Gastroesophageal sphincter (tissue), 4 donors: ENCODE measurements at places on chromosomes 1 and 21.

DNA sequence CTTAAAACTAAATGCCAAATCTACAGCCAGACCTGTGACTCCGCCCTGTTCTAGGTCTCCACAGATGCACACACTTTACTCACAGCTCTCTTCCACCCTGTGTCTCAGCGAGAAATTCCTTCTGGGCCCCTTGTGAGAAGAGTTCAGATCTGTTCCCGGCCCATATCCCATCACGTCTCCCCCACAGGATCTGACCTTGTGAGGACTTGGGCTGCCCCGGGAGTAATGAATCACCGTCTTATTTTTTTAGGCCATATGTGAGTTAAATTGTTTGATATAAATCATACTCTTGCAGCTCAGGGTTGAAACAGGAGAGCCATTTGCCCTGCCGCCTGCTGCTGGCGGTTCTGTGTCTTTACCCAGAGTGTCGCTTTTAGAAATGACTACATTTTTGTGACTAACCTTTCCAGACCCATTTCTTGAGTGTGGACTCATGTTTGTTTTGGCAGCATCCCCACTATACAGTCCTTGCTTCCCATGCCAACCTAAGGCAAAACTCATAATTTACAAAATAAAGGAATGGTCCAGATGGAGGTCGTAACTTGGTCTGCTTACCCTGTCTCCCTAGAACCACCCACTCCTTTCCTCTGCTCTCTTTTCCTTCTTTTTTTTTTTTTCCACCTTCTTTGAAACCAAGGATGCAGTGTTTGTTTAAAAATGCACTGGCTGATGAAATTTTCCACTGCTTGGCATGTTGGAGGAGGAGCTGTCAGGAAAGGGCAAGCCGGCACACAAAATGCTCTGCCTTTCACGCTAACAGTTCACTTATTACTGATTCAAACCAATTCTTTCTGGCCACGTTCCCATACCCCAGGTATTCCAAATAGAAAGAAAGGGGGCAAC lies 98.0 kb upstream of the C1orf105 start:
- ATAC-seq, result peak; percentile 68

GRCh38 chr21:42648606-42649005 lies 4.8 kb upstream of the PDE9A start:
- no peak for ATAC-seq

DNA sequence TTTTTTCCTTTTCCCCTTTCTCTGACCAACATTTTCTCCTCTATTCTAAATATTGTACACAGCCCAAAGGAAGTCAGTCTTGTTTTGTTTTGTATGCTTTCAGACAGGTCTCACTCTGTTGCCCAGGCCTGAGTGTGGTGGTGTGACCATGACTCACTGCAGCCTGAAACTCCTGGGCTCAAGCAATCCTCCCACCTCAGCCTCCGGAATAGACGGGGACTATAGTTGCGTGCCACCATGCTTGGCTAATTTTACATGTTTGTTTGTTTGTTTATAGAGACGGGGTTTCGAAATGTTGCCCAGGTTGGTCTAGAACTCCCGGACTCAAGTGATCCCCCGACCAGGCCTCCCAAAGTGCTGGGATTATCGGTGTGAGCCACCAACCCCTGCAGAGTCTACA lies 72.8 kb downstream of the NRIP1 start:
- no peak for ATAC-seq

GRCh38 chr1:22883406-22883805 lies 89.3 kb downstream of the LACTBL1 start:
- ATAC-seq, result no peak

DNA sequence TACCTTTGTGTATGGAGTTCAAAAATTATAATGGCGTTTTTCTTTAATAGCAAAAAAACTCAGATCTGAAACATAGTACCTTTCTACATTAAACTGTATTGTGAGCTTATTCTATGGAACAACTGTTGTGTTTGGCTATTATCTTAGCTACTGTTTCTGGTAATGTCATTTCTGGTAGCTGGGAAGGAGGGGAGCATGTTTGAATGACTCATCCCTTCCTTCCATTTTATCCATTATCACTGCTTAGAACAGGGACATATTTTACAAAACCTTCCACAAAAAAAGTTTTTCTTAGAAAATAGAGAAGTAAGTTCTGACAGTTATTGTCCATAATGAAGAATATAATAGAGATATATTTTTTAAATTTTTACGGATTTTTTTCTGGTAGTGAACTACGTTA lies 128.3 kb downstream of the NRDC start:
- no peak for ATAC-seq

GRCh38 chr1:103180660-103181059 lies 72.3 kb upstream of the COL11A1 start:
- no peak for ATAC-seq

- no peak for ATAC-seq
Observed at GRCh38 chr1:214898161-214898560, 184.4 kb upstream of the KCNK2 start.

DNA sequence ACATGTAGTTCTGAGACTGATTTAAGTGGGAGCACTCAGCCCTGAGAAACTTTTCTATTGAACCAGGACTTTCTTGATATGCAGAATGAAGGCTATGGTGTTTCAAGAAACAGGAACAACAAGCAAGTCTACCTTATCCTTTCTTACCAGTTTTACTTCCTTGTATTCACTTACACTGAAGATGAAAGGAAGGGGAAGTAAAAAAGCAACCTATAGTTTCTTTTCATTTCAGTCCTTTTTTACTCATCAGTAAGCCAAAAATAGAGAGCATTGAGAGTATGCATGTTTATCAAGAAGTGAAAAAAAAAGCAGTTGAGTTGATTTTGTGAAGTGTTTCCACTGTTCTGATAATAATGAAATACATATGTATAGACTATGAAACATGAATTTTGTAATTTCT lies 1010.3 kb downstream of the AMY1C start:
- no peak for ATAC-seq

- ATAC-seq, result no peak
Observed at GRCh38 chr1:53580739-53581475, 121.7 kb downstream of the DMRTB1 start.

- ATAC-seq, result no peak
Observed at GRCh38 chr1:157437296-157437695, 115.0 kb downstream of the FCRL5 start.

GRCh38 chr1:62263006-62263813 lies 56.0 kb downstream of the KANK4 start:
- ATAC-seq, result no peak

DNA sequence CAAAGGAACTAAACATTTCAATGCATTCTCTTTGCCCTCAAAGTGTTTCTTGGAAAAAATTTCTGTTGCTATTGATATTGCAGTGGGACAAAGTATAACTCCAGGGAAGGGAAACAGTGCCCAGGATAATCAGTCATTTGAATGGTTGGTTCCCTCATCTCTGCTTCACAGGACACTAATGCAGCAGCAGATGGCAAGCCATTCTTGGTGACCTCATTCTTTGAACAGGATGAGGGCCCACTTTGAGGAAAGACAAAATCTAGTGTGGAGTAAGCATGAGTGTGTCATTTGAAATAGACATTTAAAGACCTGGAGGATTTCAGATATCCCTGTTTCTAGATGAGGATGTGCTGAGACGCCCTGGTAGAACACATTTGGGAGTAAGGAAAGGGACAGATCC lies 32.3 kb downstream of the CHRM3 start:
- ATAC-seq, result no peak

- ATAC-seq, result no peak
Observed at GRCh38 chr1:234760303-234760723, 150.3 kb upstream of the IRF2BP2 start.

- ATAC-seq, result no peak
Observed at GRCh38 chr1:118186026-118186425, 998 bp upstream of the SPAG17 start.

DNA sequence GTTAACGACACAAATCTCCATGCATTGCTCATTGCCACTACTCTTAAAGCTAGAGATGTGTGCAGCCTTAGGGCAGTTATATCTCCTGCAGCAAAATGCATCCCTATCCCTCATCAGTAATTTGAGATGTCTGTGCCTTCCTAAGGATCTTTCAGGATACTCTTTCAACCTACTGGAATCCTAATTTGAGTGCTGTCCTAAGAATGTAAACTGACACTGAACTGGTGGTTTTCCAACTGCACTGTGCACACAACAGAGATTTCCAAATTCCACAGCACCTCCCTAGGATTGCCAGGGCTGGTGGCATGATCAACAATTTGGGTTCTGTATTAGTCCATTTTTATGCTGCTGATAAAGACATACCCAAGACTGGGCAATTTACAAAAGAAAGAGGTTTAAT lies 193.9 kb downstream of the LTN1 start:
- ATAC-seq, result peak; percentile 43

DNA sequence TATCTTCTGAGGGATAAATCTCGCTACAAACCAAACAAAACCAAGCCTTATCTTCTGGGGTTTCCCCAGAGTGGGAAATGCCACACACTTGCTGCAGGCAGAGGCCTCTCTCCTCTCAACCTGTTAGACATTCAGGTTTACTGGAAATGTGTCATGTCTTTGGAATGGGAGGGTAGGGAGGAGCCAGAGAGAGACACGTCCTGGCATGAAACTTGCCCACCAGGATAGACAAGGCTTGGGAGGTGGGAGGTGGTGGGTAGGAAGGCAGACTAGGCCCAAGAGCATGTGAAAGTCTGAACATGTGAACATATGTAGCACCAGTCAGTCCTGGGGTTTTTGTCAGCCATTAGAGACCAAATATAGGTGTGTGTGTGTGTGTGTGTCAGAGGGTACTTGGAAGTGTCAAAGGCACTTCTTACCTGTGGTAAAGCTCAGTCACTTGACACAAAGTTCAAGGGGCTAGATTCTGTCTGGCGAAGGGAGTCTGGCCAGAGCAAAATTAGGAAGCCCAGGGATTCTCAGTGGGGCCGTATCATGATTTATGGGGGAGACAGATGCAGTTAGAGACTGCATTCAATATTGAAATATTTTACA lies 32.4 kb upstream of the PIGC start:
- ATAC-seq, result no peak

- peak; percentile 57 for ATAC-seq
Observed at GRCh38 chr1:211476200-211476849, 15.6 kb downstream of the RD3 start.

- no peak for ATAC-seq
Observed at GRCh38 chr1:24327891-24328290, 8.7 kb downstream of the GRHL3 start.

GRCh38 chr1:53470584-53470983 lies 11.4 kb downstream of the DMRTB1 start:
- no peak for ATAC-seq

- ATAC-seq, result peak; percentile 58
Observed at GRCh38 chr1:204384636-204385352, 25.1 kb upstream of the PLEKHA6 start.

DNA sequence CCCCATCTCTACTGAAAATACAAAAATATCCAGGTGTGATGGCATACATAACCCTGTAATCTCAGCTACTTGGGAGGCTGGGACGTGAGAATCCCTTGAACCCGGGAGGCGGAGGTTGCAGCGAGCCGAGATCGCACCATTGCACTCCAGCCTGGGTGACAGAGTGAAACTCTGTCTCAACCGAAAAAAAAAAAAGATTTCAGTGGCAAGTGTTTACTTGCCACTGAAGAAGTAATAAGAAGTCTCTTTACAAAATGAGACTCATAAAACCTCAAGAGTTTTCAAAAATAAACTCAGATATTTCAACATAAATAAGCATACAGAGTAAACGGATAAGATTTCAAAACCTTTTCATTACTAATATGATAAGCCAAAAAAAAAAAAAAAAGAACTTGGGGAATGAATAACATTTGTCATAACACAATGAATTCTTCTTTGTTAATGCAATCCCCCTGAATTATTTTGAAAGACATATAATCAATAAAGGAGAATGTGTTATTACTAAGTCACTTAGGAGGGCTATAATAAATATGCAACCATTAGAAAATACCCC lies 34.2 kb upstream of the EXO1 start:
- ATAC-seq, result no peak

- ATAC-seq, result no peak
Observed at GRCh38 chr1:184291701-184292100, 95.1 kb upstream of the C1orf21 start.

DNA sequence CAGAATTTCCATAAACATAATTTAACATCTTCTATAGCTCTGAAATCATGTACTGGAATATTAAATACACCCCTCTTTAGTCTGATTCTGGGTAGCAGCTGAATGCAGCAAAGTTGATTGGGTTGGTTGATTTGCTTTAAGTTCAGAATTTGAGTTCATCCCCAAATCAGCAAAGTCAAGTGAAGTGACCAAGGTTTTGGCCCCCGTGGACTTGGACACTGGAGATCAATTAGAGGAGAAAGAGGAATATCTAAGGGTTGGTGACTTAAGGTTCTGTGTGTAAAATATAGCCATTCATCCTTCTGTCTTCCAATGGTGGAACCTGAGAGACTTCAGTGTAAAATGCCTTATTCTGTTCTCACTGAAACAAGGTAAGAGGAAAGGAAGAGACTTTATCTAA lies at the start of gene OR2L13:
Gene OR2L13 (plus strand): TSS at position 301 of the 400 bp plus-strand sequence. CDS start 4,192 bp downstream, outside the sequence.
- ATAC-seq, result no peak

DNA sequence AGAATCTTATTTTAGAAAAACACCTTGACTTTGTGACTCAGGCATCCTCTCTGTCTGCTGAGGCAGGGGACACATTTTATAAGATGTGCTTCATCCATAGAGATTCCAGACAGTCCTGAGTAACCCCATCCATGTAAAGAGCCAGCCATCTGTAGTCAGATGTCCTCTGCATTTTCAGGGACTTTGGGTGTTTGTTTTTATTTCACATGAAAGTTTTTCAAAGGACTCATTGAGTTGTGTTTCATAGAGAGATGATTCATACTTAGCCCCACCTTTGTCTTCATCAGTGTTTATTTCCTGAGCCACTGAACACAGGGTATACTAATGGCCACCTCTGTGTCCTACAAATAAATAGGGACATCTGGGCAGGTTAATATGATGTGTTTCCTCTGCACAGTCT lies 280.4 kb downstream of the CACNA1E start:
- no peak for ATAC-seq

- no peak for ATAC-seq
Observed at GRCh38 chr1:25009671-25010262, 79.7 kb upstream of the RUNX3 start.

DNA sequence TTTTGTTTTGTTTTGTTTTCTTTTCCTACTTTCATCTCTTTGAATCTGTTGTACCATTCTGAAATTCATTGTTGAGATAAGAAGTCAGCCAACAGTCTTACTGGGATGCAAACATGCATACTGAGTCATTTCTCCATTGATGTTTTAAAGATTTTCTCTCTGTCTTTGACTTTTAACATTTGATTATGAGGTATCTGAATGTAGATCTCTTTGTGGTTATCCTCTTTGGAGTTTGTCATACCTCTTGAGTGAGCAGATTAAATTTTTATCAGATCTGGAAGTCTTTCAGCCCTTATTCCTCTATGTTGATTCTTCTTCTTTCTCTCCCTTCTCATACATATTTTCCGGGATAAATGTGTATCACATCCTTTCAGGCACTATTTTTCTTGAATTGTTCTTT lies 406.9 kb upstream of the NCAM2 start:
- ATAC-seq, result no peak
